ENCODE measurements at places on chromosomes 1 and 21. TPM values are rescaled to one million over a fixed set of nuclear protein-coding genes. Genes with fewer than 3 reads are reported as not detected.

The HJV gene
- not detected for polyA plus RNA-seq

The CAPN2 gene
- polyA plus RNA-seq, result 141 TPM

The KCNJ15 gene
- not detected for polyA plus RNA-seq

The LAMB3 gene
- not detected for polyA plus RNA-seq

Data from immature natural killer cell (primary cell).